ENCODE measurements at places on chromosomes 2 and 18. TPM values are rescaled to one million over a fixed set of nuclear protein-coding genes. Genes with fewer than 3 reads are reported as not detected.

The KLHL14 gene
- total RNA-seq, result not detected

The ELOA2 gene
- not detected for total RNA-seq

The UGT1A3 gene
- total RNA-seq, result not detected

The ANKRD53 gene
- total RNA-seq, result 0.37 TPM

The PIEZO2 gene
- 97.7 TPM for total RNA-seq

The OSR1 gene
- total RNA-seq, result 36.5 TPM

The SETBP1 gene
- 2.8 TPM for total RNA-seq

The MATN3 gene
- total RNA-seq, result 1.5 TPM

The REEP1 gene
- total RNA-seq, result not detected

The KCNJ3 gene
- not detected for total RNA-seq

The PDE11A gene
- under 0.01 TPM for total RNA-seq

The NHEJ1 gene
- total RNA-seq, result 14.5 TPM

The CETN1 gene
- not detected for total RNA-seq

The NEURL3 gene
- not detected for total RNA-seq

The AKAIN1 gene
- not detected for total RNA-seq

The GPR155 gene
- 4.8 TPM for total RNA-seq

The TUBB8B gene
- not detected for total RNA-seq

The ACADL gene
- 0.37 TPM for total RNA-seq

The LONRF2 gene
- total RNA-seq, result 0.28 TPM

The AFF3 gene
- total RNA-seq, result 0.71 TPM

The SRD5A2 gene
- total RNA-seq, result not detected
